ENCODE measurements at places on chromosomes 11 and 22.

- DNase-seq: no peak
Observed at GRCh38 chr22:19555651-19556050, 31.4 kb upstream of the CLDN5 start.

- peak; percentile 17 for DNase-seq
Observed at GRCh38 chr22:31556627-31557203, 60.4 kb downstream of the SFI1 start.

DNA sequence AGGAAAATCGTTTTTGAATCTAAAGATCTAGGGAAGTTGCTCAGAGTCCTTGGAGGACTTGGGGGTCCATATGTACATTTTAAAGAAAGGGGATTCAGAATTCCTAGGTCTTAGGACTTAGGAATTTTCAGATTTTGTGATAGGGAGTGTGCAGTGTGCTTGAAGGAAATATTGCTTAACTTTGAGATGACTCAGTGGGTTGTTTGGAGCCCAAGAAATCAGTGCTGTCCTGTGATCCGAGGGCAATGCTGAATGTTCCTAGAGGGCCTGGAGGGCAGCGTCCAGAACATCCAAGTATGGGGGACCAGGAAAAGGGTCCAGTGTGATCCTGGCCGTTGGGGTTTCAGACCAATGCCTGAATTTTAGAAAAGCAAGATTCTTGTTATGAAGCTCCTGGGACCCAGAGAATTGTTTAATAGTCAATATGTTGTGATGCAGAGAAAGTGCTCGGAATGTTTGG lies 3.1 kb upstream of the IGF2 start:
- DNase-seq: no peak

- no peak for DNase-seq
Observed at GRCh38 chr11:112408517-112408916, 147.9 kb upstream of the PLET1 start.

GRCh38 chr22:48752451-48753380 lies 1075.0 kb downstream of the BRD1 start:
- DNase-seq: no peak

GRCh38 chr11:61960532-61960931 lies 6.9 kb downstream of the FTH1 start:
- DNase-seq: no peak

GRCh38 chr11:12288212-12288930 lies 89.0 kb upstream of the PARVA start:
- no peak for DNase-seq
